NCI-H1930 (cell line): ENCODE measurements at places on chromosomes 3 and 15.

DNA sequence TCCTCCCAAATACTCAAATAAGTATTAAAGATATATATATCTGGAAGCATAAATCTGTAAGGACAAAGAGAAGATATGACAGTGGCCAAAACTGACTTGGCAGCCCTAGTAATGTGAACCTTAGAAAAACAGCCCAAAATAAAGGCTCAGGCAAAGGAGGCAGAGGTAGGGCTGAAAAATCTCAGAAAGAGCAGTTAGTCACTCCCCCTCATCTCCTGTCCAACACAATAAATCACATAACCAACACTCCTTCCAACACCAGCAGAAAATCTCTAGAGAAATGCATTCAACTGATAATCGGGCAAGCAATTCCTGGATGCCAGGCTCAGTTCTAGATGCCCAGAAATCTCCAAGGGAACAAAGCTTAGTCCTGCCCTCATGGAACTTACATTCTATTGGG is 22.1 kb upstream of the CHRM5 start:
- no peak for DNase-seq

- no peak for DNase-seq
These were observed 40.7 kb upstream of the CHST2 start for GRCh38 chr3:143078883-143079282.

- no peak for DNase-seq
These were observed 42.2 kb downstream of the RIOX2 start for GRCh38 chr3:97930018-97930417.

DNA sequence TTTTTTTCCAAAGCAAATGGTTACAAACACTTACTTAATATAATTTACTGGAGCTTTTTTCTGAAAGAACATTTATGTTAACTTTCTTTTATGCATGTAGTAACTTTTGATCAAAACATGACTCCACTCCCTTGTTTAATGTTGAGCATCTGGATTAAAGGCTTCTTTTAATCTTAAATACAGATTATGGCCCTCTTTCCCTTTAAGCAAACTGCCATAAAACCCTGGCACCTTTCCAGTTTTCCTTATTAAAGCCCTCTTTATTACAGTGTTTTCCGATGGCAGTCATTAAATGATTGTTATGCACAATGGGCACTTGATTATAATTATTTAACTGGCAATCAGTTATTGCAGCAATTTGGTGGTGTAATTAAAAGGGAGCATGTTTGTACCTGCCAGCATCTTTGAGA is 167.0 kb downstream of the VGLL4 start:
- DNase-seq = peak; percentile 29

- DNase-seq = no peak
These were observed 641.2 kb upstream of the ARRDC4 start for GRCh38 chr15:97319291-97319690.

GRCh38 chr15:35061825-35062737 is 23.0 kb downstream of the NANOGP8 start:
- DNase-seq = no peak

DNA sequence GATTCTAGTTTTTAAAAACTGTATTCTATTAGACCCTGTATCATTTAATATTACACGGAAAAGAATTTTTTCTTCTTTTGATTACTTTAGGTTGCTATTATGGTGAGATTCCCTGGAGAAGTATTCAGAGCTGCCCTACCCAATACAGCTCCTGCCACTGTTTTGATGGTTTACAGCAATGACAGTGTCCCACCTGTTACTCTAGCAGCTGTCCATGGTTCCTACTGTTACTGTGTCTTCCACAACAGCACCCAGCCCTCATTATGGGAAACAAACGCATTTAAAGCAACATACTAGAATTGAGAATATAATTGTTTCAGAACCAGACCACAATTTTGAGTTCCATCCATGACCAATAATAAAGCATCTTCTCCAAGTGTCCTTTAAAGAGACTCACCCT is 450.7 kb downstream of the SHQ1 start:
- no peak for DNase-seq

- no peak for DNase-seq
These were observed 7.9 kb downstream of the FAH start for GRCh38 chr15:80160570-80161156.

- DNase-seq = no peak
These were observed 48.7 kb downstream of the RAF1 start for GRCh38 chr3:12615266-12615665.

DNA sequence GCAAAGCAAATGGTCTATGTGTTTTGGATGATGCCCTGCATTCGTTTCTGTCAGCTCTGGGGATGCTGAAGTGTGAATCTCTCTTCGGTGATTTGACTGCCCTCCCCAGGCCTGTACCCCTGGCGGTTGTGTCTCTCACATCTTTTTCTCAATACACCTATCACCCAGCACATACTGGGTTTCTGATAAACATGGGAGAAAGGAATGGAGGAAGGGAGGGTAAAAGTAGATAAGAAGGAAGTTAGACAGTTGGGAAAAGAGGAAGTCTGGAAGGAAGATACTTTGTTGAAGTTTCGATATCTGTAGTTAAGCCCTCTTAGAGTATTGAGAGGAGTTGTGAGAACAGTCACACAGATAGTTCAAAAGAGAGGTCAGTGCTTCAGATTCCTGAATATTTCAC is 35.8 kb upstream of the LRTM1 start:
- no peak for DNase-seq

- no peak for DNase-seq
These were observed 100.6 kb upstream of the ATP11B start for GRCh38 chr3:182692695-182693094.

DNA sequence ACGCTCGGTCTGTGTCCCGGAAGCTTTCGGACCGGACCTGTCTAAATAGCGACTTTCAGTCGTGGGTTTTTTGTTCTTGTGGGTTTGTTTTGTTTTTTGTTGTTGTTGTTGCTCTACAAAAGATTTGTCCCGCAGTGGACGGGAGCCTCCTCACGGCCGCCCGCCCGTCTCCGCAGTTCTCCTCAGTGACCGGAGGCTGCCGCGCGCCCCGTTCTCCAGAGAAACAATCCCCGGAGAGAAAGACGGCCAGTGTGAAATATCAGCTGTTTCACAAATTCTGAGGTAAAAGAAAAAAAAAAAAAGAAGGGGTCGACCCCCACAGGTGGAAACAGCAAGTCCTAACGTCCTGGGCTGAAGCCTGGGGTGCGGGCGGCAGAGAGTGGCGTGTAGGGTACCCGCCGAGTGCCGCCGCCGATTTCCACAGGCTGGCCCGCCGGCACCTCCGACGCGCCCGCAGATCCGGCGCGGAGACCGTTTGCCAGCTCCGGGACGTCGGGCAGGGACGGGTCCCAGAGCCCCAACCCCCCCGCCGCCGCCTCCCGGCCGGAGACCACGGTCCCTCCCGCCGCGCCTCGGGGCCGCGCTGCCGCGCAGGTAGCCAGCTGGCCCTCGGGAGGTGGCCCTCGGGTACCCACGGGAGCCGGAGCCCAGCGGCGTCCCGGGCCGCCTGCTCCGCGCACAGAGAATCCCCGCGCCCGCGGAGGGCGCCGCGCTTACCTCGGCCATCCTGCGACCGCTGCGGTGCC is 478 bp downstream of the BNC1 start:
- no peak for DNase-seq

DNA sequence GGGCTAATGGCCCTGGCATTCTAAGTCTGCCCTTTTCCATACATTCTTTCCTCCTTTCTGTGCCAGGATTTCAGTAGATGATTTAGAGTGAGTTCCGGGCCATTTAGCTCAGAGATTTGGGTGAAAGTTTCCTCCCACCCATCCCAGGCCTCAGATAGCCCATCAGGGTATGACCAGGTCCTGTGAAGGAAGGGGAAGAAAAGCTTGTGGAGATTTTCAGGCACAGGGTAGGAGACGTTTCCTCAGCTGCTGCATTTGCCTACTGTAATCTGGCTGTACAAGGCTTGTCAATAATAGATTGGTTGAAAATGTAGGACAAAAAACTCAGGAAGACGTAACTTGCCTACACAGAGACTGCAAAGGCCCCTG is 63.2 kb upstream of the BCL6 start:
- DNase-seq = no peak

DNA sequence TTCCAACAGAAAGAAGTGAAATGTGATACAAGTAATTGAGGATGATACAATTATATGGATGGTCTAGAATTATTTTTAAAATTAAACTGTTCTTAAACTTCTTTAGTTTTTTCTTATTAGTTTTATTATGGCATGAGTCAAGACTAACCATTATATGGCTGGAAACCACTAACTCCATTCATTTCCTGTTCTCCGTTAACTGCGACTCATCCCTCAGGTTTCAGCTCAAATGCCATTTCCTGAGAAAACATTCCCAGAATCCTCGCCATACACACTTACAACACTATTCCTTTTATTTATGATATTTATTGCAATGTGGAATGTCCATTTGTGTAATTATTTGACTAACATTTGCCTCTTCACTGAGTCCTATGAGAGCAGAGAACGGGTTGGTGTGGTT is 394.1 kb downstream of the SOX2 start:
- DNase-seq = no peak

DNA sequence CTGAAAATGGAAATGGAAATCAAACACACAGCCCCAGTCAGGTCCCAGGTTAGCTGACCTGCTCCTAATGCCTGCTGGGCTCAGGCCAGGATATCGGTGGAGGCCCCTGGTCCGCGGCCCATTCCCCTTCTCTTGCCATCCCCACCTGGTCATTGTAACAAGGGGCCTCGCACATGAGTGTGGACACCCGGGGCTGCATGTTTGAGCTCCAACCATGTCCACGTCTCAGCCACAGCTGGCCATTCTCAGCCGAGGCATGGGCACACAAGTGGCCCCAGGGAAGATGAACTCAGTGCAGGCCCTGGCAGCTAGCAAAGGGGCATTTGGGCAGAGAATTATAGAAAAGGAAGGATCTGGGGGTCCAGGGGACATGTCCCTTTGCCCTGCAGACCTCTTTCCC is 41.7 kb downstream of the FAM174B start:
- DNase-seq = no peak

DNA sequence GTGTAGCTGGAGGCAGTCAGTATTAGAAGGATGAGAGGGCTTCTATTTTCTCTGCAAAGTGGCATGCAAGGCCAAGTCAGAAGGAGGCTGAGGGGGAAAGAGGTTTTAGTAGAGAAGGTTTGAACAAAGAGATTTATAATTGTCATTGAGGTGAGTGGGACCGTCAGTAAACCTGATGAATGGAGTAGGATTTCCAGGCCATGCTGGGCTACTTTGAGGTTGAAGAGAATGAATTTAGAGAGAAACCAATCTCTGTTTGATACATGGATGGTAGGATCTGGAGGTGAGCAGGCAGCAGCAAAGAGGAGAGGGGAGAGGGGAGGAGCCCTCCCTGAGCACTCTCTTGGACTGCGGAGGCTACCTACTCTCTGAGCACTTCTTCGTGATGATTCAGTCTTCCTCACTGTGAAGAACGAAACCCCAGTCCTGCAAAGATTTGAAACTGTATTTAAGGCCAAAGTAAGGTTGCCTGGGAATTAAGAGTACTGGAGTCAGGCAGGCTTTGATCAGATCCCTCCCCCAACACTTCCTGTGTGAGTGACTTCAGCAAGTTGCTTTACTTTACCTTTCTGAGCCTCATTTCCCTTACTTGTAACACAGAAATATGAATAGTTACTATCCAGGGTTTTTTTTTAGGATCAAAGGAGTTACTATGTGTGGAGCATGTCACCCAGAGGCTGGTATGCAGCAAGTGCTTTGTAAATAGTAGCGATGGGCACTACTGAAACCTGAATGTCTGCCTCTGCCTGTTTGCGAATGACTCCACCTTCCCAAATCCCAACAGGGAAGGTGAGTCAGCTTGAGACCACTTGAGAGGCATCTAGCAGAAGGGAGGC is 75.8 kb downstream of the RPL39L start:
- DNase-seq = no peak

DNA sequence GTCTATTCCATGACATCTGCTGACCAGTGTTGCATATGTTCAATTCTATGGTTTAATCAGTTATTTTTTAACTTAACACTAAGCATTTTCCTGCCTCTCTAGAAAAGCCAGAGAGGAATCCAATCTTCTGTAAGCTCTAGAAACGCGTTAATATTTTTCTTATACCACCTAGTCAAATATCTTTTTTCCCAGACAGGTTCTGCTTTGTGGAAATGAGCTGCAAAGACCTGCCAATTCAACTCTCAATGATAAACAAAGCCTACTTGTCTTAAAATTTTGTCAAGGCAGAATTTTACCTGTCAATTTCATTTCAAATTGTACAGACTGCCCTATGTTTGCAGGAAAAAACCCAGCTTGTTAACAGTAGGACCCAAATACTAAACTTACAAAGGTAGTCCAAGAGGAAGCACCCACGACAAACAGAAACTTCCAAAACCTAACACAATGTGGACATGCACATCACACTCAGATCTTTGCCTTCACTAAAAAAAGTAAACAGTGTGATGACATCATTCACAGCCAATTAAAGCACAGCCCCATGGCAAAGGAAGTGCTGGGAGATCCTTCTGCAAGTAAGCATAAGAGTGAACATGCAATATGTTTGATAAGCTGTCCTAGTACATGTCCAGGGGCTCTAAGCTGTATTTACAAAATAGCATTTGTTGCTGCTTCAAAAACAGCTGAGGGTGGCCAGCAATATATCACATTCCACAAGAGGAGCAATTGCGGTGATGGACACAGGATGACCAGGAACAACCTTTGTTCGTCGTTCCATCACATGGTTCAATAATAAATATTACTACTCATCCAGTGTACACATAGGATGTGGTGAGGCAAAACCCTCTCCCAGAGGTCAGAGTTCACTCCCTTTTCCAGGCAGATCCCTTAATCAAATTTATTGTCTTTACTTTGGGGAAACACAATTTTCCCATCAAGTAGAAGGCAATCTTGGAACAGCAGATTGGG is 139.4 kb upstream of the TSC22D2 start:
- DNase-seq = no peak

DNA sequence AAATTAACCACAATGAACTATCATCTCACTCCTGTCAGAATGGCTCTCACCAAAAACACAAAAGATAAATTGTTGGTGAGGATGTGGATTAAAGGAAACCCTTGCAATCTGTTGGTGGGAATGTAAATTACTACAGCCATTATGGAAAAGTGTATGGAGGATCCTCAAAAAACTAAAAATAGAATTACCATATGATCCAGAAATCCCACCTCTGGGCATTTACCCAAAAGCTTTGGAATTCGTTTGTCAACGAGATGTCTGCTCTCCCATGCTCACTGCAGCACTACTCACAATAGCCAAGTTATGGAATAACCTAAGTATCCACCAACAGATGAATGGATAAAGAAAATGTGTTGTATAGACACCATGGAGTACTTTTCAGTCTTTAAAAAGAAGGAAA is 21.6 kb downstream of the FSIP1 start:
- DNase-seq = no peak

- no peak for DNase-seq
These were observed 95.9 kb upstream of the PRR23C start for GRCh38 chr3:139140553-139140952.

- DNase-seq = peak; percentile 55
These were observed 59.6 kb upstream of the ZBTB38 start for GRCh38 chr3:141308588-141309218.
